NCI-H2081 (cell line): ENCODE measurements at places on chromosomes 11 and 22.
A peak's percentile ranks its signal among the peaks of the same experiment; 100 is the strongest.

GRCh38 chr11:1863352-1864216, 10.7 kb downstream of the LSP1 start:
- DNase-seq: no peak

DNA sequence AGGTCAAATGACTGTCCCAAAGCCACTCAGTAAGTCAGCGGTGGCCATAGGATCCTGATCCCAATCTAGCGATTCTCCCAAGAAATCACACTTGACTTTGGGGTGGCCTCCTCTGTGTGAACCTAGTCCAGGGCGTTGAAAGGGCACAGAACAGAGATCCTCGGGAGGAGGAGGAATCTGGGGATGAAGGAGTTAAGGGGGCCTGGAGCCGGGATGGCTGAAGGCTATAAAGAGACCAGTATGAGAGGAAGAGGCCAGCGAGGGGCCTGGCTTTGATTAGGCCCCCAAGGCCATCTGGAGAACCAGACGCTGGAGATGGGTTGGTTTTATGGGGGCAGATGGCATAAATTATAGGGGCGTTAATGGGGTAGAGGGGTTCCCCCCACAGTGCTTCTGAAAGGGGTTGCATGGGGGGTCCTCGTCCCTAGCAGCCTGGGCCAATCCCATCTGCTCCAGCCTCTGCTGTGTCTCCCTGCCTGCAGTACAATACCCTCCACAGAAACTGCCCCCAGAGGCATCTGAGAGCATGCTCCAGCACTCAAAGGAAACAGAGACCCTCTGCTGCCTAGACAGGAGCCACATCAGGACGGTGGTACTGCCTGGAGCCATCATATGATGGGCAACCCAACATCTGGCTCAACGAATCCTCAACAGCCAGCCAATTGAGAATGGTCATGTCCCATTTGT, 35.2 kb upstream of the TRIM29 start:
- DNase-seq: no peak

DNA sequence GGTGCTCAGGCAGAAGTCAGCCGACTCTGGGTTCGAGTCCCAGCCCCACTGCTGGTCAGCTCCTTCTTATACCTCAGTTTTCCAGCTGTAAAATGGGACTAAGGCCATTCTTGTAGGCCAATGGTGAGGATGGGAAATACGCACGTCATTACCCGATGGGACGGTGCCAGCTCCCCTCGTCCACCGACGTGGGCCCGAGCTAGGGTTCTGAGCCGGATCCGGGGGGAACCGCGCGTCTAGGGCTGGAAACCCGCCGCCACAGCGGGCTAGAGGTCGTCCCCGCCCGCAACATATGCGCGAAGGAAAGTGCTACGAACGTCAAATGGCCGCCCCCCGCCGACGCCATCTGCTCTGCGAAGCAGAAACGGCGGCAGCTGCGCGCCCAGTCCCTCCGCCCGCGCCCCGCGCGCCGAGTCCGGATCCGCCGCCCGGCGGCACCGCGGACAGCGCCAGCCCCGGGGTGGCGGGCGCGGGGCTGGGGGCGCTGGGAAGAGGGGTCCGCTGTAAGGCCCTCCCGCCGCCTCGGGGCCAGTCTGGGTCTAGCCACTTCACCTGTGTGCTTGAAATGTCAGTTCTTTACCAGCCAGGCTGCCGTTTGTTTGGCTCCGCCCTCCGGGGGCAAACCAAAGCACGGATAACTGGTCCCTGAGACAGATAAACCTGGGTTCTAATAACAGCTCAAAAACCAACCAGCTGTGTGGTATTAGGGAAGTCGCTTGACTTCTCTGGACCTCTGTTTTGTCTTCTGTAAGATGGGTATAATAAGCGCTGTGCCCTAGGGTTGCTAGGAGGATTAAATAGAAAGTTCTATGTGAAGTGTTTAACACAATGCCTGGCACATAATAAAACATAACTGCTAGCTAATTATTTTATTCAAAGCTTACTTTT, 103.5 kb upstream of the RCN1 start:
- DNase-seq: peak; percentile 12

- DNase-seq: no peak
These were observed 104.7 kb upstream of the GUCY1A2 start for GRCh38 chr11:107123022-107123421.

GRCh38 chr11:71474771-71475483, 21.9 kb downstream of the NADSYN1 start:
- DNase-seq: no peak

GRCh38 chr11:2271077-2271326, 614 bp upstream of the ASCL2 start:
- no peak for DNase-seq

GRCh38 chr22:18091478-18091877, 13.7 kb downstream of the PEX26 start:
- DNase-seq: no peak

DNA sequence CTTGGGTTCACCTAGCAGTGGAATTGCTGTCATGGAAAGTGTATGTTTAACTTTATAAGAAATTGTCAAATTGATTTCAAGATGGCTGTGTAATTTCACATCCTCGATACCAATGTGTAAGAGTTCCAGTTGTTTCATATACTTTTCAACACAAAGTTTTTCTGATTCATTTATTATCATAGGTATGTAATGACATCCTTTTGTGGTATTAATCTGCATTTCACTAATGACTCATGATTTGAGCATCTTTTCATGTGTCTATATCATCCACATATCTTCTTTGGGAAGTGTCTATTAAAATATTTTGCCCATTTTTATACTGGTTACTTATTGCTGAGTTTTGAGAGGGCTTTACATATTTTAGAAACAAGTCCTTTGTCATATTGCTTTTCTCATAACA, 17.0 kb upstream of the GLYATL1B start:
- no peak for DNase-seq

GRCh38 chr11:82756765-82757639, 23.3 kb upstream of the FAM181B start:
- no peak for DNase-seq

DNA sequence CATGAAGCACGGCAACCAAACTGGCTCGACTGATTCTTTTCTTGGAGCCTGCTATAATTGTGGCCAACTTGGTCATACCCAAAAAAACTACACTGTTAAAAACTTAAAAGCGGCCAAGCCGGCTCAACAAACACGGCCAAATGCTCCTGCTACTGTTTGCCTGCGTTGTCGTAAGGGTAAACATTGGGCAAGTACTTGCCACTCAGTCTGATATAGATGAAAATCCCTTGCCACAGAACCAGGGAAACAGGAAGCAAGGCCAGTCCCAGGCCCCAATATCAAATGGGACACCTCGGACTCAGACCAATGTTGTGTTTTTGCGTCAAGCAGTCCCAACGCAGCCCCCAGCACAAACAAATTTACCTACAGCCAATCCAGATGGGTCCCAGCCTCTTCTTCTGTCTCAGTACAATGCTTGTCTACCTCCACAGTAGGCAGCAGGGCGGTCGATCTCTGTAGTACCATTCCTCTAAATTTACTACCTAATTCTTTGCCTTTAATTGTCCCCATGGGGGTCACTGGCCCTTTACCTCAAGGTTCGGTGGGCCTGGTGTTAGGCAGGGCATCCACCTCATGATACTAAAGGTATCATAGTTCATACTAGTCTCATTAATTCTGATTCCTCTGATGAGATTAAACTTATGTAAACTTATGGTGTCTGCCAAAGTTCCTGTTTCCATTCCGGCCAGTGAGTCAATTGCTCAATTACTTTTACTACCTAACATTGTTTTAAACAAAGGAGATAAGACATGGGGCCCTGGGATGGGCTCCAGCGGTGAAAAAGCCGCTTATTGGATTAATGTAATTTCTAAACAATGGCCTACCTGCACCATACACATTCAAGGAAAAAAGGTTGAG, 3.7 kb upstream of the COMT start:
- DNase-seq: no peak

GRCh38 chr22:38214302-38215056, 12.7 kb downstream of the MAFF start:
- DNase-seq: peak; percentile 31

- DNase-seq: no peak
These were observed 26.7 kb downstream of the SLC5A1 start for GRCh38 chr22:32069579-32070372.

DNA sequence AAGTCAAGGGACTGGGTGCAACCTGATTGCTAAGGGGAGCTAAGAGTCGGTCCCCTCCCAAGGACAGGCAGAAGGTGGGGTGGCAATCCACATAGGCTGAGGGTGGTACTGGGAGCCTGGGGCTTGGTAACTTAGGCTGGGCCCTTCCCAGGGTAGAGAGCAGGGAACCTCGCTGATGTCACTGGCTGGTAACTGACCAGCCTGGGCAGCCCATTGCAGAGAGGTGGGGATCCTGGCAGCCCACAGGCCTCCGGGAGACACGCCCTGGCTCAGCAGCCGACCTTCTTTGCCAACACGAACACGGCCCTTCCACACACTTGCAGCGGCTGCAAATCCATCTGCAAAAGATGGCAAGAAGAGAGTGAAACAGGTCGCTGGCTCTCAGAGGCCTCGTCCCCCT, 25.4 kb downstream of the A4GALT start:
- DNase-seq: no peak

DNA sequence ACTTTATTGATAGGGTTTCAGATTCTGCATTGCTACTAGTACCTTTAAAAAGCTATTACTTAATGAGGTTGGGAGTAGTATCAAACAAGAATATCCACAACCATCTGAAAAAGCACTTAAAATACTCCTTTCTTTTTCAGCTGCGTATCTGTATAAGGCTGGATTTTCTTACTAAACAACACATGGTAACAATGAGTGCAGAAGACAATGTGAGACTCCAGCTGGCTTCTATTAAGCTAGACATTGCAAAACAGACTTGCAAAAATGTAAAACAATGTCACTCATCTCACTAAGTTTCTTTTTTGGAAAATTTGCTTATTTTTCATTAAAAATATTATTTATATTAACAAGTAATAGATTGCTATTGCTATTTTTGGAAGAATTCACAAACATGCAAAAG, 132.6 kb downstream of the WNT11 start:
- no peak for DNase-seq

DNA sequence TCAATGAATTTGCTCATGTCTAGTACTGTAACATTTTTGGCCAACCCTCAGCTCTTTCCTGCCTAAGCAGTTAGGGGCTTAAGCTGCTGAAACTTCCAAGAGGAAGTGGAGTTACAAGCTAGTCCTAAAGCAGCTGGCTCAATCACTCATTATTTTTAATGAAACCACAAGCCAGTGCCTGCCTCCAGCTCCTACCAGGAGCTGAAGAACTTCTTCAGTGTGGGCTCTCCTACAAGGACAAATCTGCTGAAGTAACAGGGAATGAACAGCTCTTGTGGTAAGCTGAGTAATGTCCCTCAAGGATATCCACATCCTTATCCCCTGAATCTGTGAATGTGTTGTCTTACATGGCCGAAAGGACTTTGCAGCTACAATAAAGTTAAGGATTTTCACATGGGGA, 112.5 kb downstream of the BBOX1 start:
- DNase-seq: no peak
